ENCODE measurements at places on chromosomes 3 and 15. TPM values are rescaled to one million over a fixed set of nuclear protein-coding genes. Genes with fewer than 3 reads are reported as not detected.

Gene ANKRD34C
- not detected for total RNA-seq

Gene CCDC191
- 6.4 TPM for total RNA-seq

Gene TGFBR2
- 7.3 TPM for total RNA-seq

Gene NOX5
- total RNA-seq = not detected

Gene ARL14
- total RNA-seq = not detected

Gene ABI3BP
- total RNA-seq = not detected

Gene TMEM158
- total RNA-seq = 5.5 TPM

Gene ZMYND10
- total RNA-seq = 0.37 TPM

Gene PLA2G4B
- total RNA-seq = 2.0 TPM

Gene ESYT3
- 0.59 TPM for total RNA-seq

Gene ULK4
- total RNA-seq = 27.2 TPM

Gene DYNC1LI1
- 103 TPM for total RNA-seq

Gene MUSTN1
- total RNA-seq = 2.0 TPM

Gene MAGEL2
- total RNA-seq = 2.5 TPM

Gene BCL2A1
- not detected for total RNA-seq

Gene SPPL2A
- total RNA-seq = 27.3 TPM

Gene TMOD3
- total RNA-seq = 17.6 TPM

Gene PLA1A
- not detected for total RNA-seq

Gene CLDN1
- 0.34 TPM for total RNA-seq

Gene NPAP1
- total RNA-seq = 0.06 TPM

Gene FGD5
- 0.25 TPM for total RNA-seq

Gene ILDR1
- 0.07 TPM for total RNA-seq

Gene ERC2
- total RNA-seq = 24.8 TPM

Gene CFAP100
- 0.12 TPM for total RNA-seq

Gene LXN
- 20.7 TPM for total RNA-seq

Gene HCLS1
- not detected for total RNA-seq
